Mesenchymal stem cell (in vitro differentiated cells and primary cell): ENCODE measurements at places on chromosomes 5 and 9.
A peak's percentile ranks its signal among the peaks of the same experiment; 100 is the strongest.

DNA sequence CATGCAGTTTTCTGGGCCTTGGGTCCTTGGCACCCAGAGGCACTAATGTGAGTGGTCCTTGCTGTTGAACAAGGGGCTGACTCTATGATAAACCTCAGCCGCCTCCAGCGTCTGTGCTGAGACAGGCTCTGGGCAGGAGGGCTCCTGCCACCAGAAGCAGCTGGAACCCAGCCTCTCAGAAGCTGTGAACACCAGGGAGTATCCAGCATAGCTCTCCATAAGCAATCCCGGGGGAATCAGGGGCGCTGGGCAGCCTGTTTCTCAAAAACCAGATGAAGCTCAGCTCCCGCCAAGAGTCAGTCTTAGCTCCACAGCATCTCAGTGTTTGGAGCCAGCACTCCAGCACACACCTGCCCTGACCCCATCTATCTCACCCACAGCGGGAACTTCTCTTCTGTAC, 170.2 kb downstream of the HSPA4 start:
- no peak overlapping the region for H3K27ac ChIP-seq
- H3K36me3 ChIP-seq = no peaks in the 10 kb centered on the region
- DNase-seq = no peak
- no peak overlapping the region for H3K4me3 ChIP-seq
- H3K27me3 ChIP-seq = peaks cover 69% of the 10 kb centered on the region

GRCh38 chr5:60101573-60101972, 208.0 kb upstream of the PDE4D start:
- no peaks in the 10 kb centered on the region for H3K27me3 ChIP-seq
- DNase-seq = no peak
- H3K4me1 ChIP-seq = no peaks in the 10 kb centered on the region
- no peak overlapping the region for H3K4me3 ChIP-seq

DNA sequence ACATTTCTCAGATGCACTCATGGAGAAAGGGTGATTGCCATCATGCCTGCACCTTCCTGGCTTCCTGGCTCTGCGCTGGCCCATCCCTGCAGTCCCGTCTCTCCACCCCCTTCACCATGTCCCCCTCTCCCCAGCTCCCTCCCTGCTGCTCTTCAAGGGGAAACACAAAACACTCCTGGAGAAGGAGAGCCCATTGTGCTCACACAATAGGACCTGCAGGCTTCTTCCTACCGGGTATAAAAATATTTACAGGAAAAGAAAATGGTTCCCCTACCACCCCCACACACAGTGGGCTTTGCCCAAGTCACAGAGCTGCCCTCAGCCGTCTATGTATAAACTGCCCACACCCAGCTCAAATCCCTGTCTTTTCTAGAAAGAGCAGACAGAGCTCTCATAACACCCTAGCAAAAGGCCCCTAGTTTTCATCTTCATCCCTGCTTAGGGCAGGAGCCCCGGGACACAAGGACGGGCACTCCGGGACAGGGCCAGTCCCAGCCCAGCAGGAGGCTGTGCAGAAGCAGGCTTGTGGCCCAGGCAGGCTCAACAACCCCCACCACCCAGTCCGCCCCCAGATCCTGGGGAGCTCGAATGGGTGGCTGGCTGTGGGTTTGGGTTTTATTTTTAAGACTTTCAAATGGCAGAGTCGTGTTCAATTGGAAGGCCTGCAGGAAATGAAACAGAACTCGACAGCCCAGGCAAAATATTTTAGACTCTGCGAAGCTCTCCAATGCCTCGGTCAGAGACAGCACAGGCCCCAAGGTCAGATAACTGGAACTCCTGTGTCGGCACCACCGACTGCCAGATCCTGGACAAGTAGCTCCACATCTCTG, 77.3 kb downstream of the LRSAM1 start:
- DNase-seq = no peak
- H3K4me1 ChIP-seq = peaks cover 44% of the 10 kb centered on the region
- no peaks in the 10 kb centered on the region for H3K27me3 ChIP-seq
- peaks cover 82% of the 10 kb centered on the region for H3K36me3 ChIP-seq
- H3K4me3 ChIP-seq = no peak overlapping the region

- no peaks in the 10 kb centered on the region for H3K36me3 ChIP-seq
- peaks cover 48% of the 10 kb centered on the region for H3K27me3 ChIP-seq
- peak overlapping the region; percentile 76 for H3K27ac ChIP-seq
- peak; percentile 57 for DNase-seq
- H3K4me1 ChIP-seq = peaks cover 22% of the 10 kb centered on the region
Measured at GRCh38 chr9:121598965-121599871, 52.2 kb upstream of the DAB2IP start.

- DNase-seq = no peak
- H3K27me3 ChIP-seq = peaks cover 27% of the 10 kb centered on the region
- no peaks in the 10 kb centered on the region for H3K36me3 ChIP-seq
- H3K4me1 ChIP-seq = peaks cover 27% of the 10 kb centered on the region
- no peak overlapping the region for H3K27ac ChIP-seq
Measured at GRCh38 chr9:89608641-89609335, 4.0 kb downstream of the GADD45G start.

GRCh38 chr5:159936686-159937329, 20.5 kb downstream of the ADRA1B start:
- no peak overlapping the region for H3K27ac ChIP-seq
- H3K36me3 ChIP-seq = no peaks in the 10 kb centered on the region
- DNase-seq = no peak
- no peaks in the 10 kb centered on the region for H3K4me1 ChIP-seq
- no peak overlapping the region for H3K4me3 ChIP-seq
- no peaks in the 10 kb centered on the region for H3K27me3 ChIP-seq

DNA sequence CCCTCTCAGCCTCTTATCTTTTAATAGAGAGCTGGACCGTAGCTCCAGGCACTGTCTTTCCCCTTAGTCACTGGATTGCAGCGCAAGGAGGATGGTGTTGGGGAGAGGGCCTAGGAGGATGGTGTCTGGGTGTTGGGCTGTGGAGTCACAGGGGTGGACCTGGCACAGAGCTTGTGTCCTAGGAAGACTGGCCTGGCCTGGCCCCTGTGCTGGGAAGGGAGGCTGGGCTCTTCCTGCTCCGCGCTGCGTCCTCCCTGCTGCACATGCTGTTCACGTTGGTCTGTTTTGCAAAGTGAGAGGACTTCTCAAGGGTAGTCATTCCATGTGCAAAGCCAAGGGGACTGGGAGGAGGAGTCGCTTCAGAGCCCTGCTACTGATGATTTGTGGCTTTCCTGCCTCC, 123.9 kb downstream of the EHMT1 start:
- no peak for DNase-seq
- peaks cover 30% of the 10 kb centered on the region for H3K36me3 ChIP-seq
- no peak overlapping the region for H3K4me3 ChIP-seq
- H3K27ac ChIP-seq = no peak overlapping the region

DNA sequence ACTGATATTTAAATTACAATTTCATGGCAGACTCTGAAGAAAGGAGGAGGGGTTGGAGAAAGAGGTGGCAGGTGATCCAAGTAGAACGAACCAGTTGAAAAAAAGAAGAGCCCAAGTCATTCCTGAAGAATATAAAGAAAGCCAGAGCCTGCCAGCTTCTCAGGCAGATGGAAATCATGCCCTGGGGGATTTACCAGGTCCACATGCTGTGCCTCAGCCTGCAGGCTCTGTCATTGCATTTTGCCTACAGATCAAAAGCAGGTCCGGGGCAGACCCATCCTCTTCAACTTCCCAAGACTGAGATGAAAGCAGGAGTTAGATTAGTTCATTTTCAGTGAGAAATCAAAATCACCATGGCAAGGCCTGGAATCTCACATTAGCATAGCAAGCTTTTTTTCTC, 48.5 kb downstream of the GDNF start:
- peaks cover 5% of the 10 kb centered on the region for H3K4me1 ChIP-seq
- no peak overlapping the region for H3K27ac ChIP-seq
- H3K4me3 ChIP-seq = no peak overlapping the region
- H3K27me3 ChIP-seq = no peaks in the 10 kb centered on the region
- H3K36me3 ChIP-seq = no peaks in the 10 kb centered on the region

DNA sequence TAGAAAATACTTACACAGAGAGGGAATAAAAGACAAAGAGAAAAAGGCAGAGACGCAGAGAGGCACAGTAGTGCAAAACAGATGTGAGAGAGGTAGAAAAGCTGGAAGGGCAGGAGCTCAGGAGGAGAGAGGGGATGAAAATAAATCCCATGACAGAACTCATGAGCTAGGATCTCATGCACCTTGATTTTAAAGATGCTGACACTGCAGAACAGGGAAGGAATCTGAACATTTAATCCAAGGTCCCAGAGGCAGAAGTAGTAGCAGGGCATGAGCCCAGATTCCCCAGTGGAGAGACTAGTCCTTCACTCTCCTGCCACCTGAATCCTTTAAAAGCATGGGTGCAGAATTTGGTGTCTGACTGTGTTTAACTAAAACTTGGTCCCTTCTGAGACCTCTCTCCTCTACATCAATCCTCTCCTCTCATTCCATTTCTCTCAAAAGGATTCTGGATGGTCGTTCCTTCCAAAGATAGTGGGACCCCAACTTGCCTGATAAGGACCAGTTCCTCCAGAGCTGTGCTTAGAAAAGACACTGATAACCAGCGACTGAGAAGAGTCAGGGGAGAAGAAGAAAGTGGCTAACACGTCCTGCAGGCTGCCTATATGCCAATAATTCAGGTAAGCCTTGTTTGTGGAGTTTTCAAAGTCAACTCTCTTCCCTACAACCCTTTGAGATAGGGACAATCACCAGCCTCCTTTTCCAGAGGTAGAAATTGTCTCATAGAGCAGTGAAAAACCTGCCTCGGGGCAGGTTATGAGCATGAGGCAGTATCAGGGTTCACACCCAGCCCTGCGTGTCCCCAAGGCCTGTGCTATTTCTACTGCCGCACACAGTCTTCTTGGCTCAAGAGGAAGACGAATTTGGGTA, 203.2 kb upstream of the TRIM32 start:
- no peak overlapping the region for H3K4me3 ChIP-seq
- H3K4me1 ChIP-seq = peaks cover 4% of the 10 kb centered on the region
- DNase-seq = no peak
- H3K36me3 ChIP-seq = peaks cover 26% of the 10 kb centered on the region
- H3K27me3 ChIP-seq = no peaks in the 10 kb centered on the region

- DNase-seq = no peak
- H3K4me3 ChIP-seq = no peak overlapping the region
- H3K27ac ChIP-seq = no peak overlapping the region
- H3K27me3 ChIP-seq = no peaks in the 10 kb centered on the region
- H3K36me3 ChIP-seq = no peaks in the 10 kb centered on the region
- H3K4me1 ChIP-seq = no peaks in the 10 kb centered on the region
Measured at GRCh38 chr9:116587919-116588318, 99.2 kb upstream of the TRIM32 start.

DNA sequence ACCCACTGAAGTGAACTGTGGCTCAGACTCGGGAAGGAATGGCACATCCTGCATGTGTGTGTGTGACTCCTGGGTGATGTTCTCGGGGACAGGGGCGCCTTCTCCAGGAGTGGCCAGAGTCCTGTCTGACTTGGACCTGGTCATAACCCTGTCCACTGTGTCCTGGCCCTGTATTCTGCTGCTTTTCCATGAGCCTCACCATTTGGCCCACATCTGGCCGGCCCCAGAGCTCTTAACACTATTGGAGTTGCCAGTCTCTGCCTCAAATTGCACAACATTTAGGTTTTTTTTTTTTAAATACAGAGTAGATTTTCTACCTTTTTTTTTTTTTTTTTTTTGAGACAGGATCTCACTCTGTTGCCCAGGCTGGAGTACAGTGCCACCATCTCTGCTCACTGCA, 278.3 kb upstream of the TUT7 start:
- no peaks in the 10 kb centered on the region for H3K27me3 ChIP-seq
- H3K4me3 ChIP-seq = no peak overlapping the region
- no peak overlapping the region for H3K27ac ChIP-seq
- no peak for DNase-seq

GRCh38 chr5:100577506-100577905, 42.3 kb downstream of the FAM174A start:
- no peaks in the 10 kb centered on the region for H3K36me3 ChIP-seq
- no peak overlapping the region for H3K27ac ChIP-seq

GRCh38 chr9:6413365-6414246, 607 bp downstream of the UHRF2 start:
- H3K27ac ChIP-seq = peak overlapping the region; percentile 93
- H3K4me3 ChIP-seq = peak overlapping the region; percentile 82
- no peaks in the 10 kb centered on the region for H3K27me3 ChIP-seq
- DNase-seq = no peak
- peaks cover 8% of the 10 kb centered on the region for H3K4me1 ChIP-seq
- peaks cover 3% of the 10 kb centered on the region for H3K36me3 ChIP-seq
